ENCODE measurements at places on chromosomes 4 and X.

DNA sequence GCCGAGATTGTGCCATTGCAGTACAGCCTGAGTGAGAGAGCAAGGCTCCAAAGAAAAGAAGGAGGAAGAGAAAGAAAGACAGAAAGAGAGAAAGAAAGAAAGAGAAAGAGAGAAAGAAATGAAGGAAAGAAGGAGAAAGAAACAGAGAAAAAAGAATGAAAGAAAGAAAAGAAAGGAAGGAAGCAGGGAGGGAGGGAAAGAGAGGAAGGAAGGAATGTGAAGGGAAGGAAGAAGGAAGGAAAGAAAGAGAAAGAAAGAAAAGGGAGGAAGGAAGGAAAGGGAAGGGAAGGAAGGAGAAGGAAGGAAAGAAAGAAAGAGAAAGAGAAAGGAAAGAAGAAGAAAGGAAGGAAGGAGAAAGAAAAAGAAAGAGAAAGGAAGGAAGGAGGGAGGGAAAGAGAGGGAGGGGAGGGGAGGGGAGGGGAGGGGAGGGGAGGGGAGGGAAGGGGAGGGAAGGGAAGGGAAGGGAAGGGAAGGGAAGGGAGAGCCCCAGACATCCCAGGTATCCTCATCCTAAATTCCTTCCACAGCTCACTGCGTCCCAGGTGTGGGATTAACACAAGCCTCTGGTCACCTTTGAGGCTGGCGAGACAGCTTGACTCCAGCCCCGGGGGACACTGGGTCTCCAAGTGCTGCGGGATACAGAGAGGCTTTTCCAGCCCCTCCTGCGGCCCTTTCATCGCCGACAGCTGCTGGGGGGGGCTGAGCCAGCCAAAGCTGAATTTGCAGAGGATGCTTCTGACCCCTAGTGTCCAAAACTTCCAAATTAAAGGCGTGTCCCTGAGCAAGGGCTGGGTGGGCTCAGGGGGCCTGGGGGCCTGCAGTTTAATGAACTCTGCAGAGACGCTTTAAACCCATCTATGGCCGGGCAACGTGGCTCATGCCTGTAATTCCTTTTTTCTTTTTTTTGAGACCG lies 24.2 kb upstream of the CSF2RA start:
- DNase-seq = no peak

- no peak for DNase-seq
Measured at GRCh38 chr4:82555276-82555675, 6.5 kb downstream of the TMEM150C start.

- no peak for DNase-seq
Measured at GRCh38 chr4:30860978-30861377, 140.8 kb downstream of the PCDH7 start.

- no peak for DNase-seq
Measured at GRCh38 chrX:23954396-23954795, 46.6 kb downstream of the CXorf58 start.

GRCh38 chrX:113391875-113392274 lies 551.2 kb upstream of the AMOT start:
- no peak for DNase-seq

DNA sequence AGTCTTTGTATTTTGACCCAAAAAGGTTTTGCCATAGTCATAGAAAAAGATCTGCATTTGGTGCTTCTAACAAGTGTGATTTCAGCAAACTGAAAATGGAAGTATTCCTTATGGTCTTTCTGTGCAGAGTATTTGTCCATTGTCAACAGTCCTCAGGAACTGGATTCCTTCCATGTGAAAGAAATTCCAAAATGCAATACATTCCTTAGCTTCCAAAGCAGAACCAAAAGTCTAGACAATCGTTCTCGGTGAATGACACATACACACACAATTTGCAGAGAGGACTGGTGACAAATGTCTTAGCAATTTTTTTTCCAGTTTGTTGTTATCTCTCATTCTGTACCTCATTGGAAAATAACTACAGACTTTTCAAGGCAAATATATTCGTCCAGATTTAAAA lies 562.2 kb upstream of the SLIT2 start:
- DNase-seq = no peak

- DNase-seq = no peak
Measured at GRCh38 chr4:53015681-53016080, 153.6 kb downstream of the RASL11B start.

GRCh38 chr4:159002950-159003349 lies 99.9 kb upstream of the RAPGEF2 start:
- no peak for DNase-seq

DNA sequence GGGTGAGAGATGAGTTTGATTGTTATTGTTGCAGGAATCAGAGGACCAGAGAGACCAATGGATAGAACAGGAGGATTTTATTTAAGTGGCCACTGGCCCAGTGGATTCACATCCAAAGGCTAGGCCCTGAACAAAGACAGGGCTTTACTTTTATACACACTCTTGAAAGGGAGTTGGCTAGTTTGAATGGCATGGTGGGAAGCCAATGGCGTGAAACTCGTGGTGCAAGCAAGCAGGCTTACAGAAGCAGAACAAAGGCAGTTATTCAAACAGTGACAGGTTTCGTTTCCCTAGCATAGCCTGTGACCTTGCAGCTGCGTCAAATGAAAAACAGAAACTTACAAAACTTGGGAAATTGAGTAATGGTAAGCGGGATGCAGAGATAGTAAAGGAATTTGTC lies 110.2 kb upstream of the PRDX4 start:
- DNase-seq = no peak

GRCh38 chrX:1172496-1172895 lies 40.0 kb downstream of the CRLF2 start:
- no peak for DNase-seq

DNA sequence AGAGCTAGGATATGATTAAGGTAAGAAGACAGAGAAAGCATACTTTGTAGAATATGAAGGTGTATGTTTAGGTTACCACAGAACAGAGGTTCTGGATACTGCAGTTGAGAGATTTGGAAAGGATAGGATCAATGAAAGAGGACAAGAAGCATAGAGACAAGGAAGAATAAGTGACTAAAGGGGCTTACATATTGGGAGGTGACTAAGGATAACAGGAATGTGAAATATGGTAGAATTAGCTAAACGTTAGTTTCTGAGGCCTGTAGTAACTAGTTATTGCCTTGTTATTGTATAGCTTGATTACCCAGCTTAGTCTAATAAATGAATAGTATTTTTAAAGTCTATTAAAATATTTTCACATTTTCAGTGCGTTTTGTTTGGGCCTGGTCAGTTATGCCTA lies 38.2 kb downstream of the CENPI start:
- no peak for DNase-seq

- no peak for DNase-seq
Measured at GRCh38 chr4:155745984-155746383, 12.8 kb upstream of the GUCY1B1 start.

- DNase-seq = no peak
Measured at GRCh38 chr4:23163647-23164436, 471.1 kb downstream of the GBA3 start.

GRCh38 chr4:94491322-94491721 lies 39.6 kb downstream of the PDLIM5 start:
- no peak for DNase-seq

DNA sequence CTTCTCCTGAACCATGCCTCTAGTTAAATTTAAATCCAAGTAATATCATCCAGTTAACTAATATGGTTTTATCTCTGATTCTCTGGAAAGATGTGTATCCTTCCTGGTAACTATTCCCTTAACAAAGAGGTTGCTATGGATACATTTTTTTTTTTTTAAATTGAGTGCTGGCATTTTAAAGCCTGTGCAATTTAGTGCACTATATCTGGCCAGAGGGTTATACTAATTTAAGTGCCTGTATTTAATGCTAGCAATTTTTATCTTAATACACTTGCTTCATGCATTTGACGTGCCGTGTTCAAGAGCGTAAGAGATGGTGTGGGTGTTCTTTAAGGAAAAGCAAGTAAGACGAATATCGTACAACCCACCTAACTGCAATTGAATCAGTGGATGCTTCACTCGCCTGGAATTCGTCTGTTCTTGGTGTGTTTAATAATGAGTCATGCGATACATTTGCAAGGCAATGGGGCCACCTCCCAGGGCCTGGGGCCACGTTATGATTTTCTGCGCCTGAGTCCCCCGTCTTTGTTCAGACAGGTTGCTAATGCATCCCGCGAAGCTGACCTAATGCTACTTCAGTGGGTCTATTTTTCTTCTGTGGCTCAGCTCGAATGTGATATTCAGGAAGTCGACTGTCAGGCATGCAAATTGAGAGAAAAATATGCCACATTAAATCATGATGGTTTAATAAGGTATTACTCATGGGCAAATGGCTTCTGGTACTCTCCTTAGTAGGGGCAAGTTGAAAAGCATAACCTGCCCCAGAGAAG lies 14.2 kb upstream of the MID1 start:
- DNase-seq = peak; percentile 47

- DNase-seq = no peak
Measured at GRCh38 chr4:41939016-41939626, 3.9 kb downstream of the TMEM33 start.

DNA sequence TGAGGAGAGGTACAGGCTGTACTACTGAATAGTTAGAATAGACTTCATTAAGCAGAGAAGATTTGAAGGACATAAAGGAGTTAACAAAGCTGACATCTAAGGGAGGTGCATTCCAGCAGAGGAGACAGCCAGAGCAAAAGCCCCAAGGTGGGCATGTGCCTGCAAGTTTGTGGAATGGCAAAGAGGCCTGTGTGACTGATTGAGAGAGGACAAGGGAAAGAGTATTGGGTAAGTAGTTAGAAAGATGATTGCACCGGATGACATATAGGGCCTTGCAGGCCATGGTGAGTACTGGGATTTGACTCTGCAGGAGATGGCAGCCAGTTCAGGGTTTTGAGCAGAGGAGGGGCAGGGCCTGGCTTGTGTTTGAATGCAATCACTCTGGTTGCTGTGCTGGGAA lies 55.9 kb downstream of the FMR1NB start:
- no peak for DNase-seq

GRCh38 chrX:154800478-154801210 lies 4.6 kb downstream of the MPP1 start:
- no peak for DNase-seq

DNA sequence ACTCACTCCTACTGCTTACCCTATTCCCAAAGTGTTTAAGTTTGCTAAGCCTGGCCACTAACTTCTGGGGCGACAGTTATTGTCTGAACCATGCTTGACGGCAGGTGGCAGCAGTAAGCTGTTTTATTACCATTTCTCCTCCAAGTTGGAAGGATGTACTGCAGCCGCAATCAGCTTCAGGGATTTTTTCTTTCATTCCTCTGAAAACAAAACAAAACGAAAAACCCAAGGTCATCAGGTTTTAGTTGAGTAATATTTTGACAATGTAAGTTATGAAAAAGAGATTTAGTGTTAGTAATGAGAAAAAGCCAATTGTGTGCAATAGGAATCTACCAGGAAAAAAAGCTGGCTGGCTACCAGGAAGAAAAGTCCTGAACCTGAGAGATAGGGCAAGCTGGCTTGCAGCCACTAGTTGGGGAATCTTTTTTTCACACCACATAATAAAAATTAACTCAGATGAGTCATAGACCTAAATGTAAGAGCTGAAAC lies 13.2 kb upstream of the RAB9B start:
- DNase-seq = peak; percentile 3

GRCh38 chr4:72860766-72861165 lies 208.8 kb downstream of the COX18 start:
- no peak for DNase-seq
